ENCODE measurements at places on chromosomes 6 and 20.

DNA sequence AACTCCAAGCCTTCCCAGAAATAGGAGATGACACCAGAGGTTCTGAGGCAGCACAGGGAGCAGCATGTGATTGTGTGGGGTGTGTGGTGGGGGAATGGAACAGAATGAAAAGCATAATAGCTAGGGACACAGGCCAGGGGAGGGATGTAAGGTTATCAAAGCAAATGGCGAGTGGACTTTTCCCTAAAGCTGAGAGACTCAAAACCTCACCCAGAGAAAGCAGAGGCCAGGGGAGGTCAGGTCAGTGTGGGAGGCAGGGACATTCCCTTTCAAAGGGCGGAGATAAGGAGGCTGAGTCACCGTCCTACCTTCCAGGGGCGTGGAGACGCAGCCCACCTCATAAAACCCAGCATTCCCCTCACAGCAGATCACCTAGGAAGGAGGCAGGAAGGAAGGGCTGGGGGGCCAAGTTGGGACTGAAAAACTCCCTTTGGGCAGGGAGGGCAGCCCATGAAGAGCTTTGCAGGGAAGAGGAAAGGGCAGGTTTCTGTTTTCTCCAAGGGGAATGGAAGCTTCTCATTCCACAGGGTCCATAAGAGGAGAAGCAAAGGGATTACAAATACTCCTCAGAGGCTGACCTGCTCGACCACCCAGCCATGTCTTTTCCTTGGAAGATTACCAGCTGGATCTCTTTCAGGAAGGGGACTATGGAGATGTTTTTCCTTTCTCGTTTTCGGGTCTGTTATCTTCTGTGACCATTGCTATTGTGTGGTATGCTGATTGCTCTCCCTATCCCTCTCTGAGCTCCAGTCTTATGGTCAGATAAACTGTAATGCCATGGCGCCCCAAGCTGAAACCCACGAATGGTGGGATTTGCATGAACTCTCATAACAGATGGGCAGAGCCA, 9.6 kb upstream of the LY6G5C start:
- no peak for DNase-seq

DNA sequence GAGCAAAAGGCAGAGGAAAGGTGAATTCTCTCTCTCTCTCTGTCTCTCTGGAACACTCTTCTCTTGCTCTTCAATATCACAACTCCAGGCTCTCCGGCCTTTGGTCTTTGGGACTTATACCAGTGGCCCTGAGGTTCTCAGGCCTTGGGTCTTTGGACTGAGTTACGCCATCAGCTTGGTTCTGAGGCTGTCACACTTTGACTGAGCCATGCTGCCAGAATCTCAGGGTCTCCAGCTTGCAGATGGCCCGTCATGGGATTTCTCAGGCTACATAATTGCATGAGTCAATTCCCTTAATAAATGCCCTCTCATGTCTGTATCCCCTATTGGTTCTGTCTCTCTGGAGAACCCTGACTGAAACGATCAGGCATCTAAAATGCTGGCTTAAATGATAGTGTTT, 12.9 kb downstream of the BTN2A1 start:
- DNase-seq: no peak

DNA sequence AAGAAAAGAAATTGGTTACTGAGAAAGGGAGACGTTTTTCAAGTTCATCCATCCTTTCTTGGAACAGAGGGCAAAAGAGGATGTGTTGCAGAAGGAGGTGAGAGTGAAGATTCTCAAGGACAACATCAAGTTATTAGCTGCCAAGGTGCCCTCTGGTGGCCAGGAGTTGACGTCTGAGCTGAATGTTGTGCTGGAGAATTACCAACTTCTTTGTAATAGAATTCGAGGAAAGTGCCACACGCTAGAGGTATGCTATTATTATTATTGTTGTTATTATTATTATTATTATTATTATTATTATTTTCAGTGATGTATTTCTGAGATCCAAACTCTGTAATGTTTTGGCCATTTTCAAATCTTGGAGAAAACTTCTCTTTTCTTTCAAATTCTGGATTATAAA, 197.0 kb downstream of the UTRN start:
- peak; percentile 45 for DNase-seq

- DNase-seq: no peak
Observed at GRCh38 chr20:61833807-61834610, 231.7 kb downstream of the TAF4 start.

- no peak for DNase-seq
Observed at GRCh38 chr6:2827142-2827541, 14.5 kb downstream of the SERPINB1 start.
